ENCODE measurements at places on chromosomes 3 and 15. TPM values are rescaled to one million over a fixed set of nuclear protein-coding genes. Genes with fewer than 3 reads are reported as not detected.

DNA sequence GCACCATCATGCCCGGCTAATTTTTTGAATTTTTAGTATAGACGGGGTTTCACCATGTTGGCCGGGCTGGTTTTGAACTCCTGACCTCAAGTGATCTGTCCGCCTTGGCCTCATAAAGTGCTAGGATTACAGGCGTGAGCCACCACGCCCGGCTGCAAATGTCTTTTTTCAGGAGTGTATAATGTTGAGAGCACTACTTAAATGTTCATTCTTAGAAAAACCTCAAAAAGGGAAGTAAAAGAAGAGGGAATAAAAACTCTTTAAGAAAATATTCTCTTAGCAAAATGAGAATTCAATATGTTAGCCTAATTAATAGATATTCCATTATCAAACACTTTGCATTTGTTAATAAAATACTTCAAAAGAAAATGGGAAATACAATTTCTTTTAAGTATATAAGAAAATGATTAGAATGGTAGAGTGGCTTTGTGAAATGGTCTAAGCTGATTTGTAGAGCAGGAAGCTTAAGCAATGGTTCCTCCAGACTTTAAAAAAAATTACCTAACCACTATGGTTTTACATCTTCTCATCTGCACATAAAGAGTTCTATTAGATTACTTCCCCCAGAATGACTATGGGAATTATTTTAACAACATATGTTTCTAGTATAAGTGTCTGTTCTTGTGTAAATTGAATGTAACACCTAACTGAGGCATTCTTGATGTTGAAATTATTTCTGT, 226.7 kb upstream of the ALCAM start:
- no peak for DNase-seq

DNA sequence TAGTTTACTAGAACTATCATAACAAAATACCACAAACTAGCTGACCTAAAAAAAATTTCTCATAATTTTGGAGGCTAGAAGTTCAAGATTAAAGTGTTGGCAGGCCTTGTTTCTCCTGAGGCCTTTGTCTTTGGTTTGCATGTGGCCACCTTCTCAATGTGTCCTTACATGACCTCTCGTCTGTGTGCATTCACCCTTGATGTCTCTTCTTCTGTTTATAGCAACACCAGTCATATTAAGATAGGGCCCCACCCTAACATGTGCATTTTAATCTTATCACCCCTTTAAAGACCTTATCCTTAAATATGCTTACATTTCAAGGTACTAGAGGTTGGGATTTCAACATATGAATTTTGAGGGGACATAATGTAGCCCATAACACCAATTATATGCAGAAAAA, 177.0 kb downstream of the ZBBX start:
- DNase-seq, result no peak

GRCh38 chr3:41131224-41131623, 68.1 kb upstream of the CTNNB1 start:
- no peak for DNase-seq

GRCh38 chr15:33330931-33331330, 20.2 kb downstream of the RYR3 start:
- DNase-seq, result no peak

DNA sequence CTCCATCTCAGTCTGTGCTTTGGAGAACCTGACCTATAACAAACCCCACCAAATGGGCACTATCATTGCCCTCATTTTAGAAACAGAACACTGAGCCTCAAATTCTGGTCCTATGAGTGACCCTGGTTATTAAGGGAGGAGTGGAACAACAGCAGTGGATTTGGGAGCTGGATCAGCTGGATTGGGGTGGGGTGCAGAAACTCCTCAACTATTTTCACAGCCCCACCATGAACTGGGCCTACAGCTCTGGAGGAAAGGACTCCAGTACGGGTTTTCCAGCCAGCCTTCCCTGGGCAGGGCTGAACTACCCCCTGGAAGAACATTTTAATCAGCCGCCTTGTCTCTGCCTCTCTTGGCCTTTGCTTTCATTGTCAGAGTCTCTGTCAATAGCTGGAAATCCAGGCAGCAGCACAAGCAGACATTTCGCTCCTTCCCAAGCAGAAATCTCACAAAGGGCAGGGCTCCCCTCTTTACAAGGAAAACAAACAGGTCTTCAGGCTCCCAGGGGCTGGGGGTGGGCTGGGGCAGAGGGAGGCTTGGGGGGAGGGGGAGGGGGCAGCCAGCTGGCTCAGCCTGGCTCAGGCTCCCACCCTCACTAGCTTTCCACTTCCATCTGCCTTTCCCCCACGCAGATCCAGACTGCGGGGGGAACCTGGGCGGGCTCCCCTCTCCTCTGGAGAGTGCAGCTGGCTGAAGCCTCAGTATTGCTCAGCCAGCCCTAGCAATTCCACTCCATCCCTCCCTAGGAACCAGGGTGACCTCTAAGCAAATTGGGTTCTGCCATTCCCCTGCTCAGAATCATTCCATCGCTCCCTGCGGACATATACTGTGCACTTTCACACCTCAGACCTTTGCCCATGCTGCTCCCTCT, 13.7 kb upstream of the TLE3 start:
- peak; percentile 78 for DNase-seq

RPP14 gene
- 10.0 TPM for total RNA-seq

ARRDC4 gene
- total RNA-seq, result 34.9 TPM
